ENCODE measurements at places on chromosomes 13 and 19.

DNA sequence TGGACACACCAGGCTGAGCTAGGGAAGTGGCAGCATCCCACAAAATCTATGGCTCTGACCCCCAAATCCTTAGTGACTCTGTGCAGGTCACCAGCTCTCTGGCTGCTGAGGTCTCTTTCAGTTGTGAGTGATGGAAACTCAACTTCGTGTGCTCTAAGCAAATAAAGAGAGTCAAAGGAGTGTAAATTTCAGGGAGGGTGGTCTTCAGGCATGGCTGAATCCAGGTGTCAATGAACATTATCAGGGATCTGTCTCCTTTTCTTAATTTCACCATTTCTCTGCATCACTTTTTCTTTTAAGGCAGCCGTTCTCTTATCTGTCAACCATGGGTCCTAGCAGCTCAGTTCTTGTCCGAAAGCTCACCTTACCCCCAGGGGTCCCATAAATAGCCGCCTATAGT lies 6.2 kb downstream of the CYP4F12 start:
- no peak for DNase-seq

DNA sequence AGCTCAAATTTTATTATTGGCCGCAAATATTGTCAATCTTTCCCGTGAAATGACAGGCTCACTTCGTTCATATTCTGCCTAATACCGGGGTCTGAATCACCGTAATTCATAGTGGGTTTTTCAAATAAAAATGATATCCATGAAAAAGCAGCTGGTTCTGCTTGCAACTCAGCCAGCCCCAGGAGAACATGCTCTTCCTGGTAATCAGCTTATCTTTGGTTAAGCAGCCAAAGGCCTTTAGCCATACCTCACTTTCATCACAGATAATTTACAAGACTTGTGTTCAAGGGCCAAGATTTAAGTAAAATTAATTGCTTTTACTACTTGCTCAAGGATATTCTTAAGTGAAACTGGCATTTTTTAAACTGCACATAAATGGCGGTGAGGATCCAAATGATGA lies 22.5 kb downstream of the RNASEH2B start:
- DNase-seq: no peak

GRCh38 chr19:13932149-13932637 lies 6.0 kb downstream of the PODNL1 start:
- DNase-seq: no peak

DNA sequence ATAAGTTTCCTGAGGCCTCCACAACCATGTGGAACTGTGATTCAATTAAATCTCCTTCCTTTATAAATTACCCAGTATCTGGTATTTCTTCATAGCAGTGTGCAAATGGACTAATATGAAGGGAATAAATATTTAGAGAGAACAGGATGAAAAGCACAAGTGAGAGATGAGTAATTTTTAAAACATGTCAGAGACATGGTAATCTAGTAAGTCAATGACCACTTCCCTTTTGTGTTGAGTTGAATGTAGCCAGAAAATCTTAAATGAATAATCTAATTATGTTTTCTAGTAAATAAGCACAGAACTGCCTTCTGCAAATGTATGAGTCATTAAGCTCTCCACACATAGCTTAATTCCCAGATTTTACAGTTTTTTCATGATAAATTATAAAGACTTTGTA lies 524.1 kb upstream of the SLITRK5 start:
- DNase-seq: no peak

GRCh38 chr19:43518051-43518450 lies 8.9 kb downstream of the ETHE1 start:
- no peak for DNase-seq

Data from activated T-helper 1 cell treated with Interleukin-2 at 50 U/mL for 16 hours (primary cell).